ENCODE measurements at places on chromosomes 1 and 21.

DNA sequence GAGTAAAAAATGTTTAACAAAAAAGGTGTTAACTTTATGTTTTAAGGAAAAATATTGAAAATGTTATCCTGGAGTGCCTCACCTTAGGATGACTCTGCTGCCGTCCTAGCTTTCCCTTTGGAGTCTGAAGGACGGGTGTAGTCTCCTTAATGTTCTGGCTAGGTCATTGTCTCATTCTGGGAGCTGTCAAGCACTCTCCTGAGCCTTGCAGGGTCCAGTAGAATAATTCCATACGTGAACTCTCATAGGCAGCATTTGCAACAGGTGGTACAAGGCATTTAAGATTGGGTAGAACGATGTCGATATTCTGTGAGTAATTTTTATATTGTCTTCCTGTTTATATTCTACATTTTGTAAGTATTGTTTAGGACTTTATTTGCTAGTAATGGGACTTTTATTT, 283.6 kb upstream of the C1orf105 start:
- no peak for DNase-seq

- DNase-seq: no peak
Observed at GRCh38 chr1:15956150-15956549, 19.8 kb downstream of the ZBTB17 start.

- no peak for DNase-seq
Observed at GRCh38 chr1:70397013-70397412, 14.1 kb upstream of the CTH start.

DNA sequence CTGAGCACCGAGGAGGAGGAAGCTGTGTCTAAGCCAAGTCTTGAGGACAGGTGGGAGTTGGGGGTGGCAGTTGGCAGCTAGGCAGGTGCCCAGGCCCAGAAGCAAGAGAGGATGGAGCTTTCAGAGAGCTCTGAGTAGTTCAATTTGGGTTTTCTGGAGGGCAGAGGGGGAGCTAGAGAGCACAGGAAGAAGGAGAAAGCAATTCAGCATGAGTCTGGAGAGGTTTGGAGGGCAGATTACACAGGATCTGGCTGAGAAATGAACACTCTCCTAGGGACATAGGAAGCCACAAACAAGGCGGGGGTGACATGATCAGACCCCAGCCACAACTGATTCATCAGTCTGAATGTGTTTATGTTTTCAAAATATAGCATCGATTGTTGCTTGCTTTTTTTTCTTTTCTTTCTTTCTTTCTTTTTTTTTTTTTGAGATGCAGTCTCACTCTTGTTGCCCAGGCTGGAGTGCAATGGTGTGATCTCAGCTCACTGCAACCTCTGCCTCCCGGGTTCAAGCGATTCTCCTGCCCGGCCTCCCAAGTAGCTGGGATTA, 23.8 kb downstream of the PTPRF start:
- no peak for DNase-seq

DNA sequence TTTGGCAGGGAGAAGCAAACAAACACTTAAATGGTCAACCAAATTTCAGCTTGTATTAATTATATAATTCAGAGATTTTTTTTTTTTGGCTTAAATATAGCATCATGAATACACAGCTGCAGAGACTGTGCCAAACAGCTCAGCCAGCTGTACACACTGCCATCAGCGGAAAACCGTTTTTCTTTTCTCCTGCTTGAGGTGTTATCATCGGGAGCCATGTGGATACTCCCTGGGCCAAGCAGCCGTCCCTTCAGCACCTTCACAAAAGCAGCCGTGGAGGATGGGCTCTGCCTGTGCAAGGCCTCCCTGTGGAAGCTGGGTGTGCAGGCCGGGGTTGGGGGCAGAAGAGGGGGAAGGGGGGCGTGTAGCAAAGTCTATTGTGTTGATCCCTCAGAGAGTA, 85.0 kb downstream of the NUF2 start:
- DNase-seq: no peak

- no peak for DNase-seq
Observed at GRCh38 chr1:173448945-173449344, 28.2 kb upstream of the PRDX6 start.

- no peak for DNase-seq
Observed at GRCh38 chr1:162942916-162943559, 82.1 kb upstream of the CCDC190 start.

DNA sequence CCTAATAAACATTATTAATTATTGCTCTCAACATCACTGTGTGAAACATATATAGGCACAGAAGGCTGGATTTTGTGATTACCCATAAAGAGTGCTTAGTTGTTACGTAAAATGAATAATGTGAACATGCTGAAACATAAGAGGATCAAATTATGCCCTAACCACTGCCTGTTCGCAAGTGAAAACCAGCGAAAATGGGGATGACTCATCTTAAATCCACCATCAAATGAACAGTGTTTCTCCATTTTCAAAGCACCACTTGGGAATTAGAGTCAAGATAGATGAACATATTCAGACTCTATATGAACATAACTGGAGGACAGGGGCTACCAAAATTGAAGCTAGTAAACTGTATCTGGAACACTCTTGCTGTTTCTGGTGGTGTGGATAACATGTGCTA, 386.2 kb downstream of the HHIPL2 start:
- DNase-seq: no peak

- DNase-seq: no peak
Observed at GRCh38 chr1:151475175-151475574, 15.9 kb upstream of the POGZ start.

GRCh38 chr1:231523816-231524215, 4.7 kb upstream of the TSNAX start:
- DNase-seq: no peak
